ENCODE measurements at places on chromosomes 11 and 22.
A peak's percentile ranks its signal among the peaks of the same experiment; 100 is the strongest.

GRCh38 chr11:106156290-106156937 lies 79.0 kb downstream of the AASDHPPT start:
- DNase-seq = no peak

DNA sequence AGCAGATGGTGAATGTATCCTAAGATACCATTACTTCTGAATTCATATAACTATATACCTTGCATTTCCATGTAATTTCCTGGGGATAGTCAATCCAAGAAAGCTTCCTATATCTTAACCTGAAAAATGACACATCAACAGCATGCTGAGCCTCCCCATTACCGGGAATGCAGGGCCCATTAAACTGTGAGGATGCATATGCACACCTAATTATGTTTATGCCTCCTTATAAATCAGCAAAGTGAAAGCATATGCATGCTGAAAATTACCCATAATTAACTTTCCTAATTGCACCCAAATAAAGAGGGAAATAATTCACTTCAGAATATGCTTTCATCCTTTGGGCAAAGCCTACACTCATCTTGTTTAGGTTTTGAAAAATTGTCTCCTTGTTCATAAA lies 663.0 kb downstream of the KCNA4 start:
- DNase-seq = no peak

DNA sequence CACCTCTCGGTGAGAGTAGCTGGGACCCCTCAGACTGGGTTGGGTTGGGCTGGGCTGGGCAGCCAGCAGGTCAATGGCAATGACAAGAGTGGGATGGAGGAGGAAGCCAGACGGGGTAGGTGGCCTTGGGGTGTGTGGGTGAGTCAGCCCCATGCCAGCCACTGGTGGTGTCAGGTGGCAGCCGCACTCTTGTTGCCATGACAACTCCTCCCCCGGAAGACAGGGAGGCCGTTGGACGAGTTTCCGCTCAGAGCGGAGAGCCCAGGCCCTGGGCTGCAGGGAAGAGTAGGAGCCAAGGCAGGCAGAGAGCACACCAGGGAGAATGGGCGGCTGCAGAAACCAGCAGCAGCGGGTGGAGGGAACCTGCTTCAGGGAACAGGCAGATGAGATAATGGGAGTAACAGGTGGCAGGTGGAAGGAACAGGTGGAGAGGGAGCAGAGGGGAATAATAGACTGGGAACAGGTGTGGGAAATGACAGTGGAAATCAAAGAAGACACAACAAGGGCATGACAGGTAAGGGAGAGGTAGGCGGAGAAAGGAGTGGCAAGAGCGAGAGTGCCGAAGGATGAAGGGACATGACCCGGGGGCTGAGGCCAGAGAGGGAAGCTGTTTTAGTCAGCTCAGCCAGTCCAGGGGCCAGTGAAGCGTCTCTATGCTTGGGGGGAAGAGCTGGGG lies 8.7 kb downstream of the SPTBN2 start:
- no peak for DNase-seq

- no peak for DNase-seq
Measured at GRCh38 chr11:202490-202889, 4.7 kb downstream of the BET1L start.

DNA sequence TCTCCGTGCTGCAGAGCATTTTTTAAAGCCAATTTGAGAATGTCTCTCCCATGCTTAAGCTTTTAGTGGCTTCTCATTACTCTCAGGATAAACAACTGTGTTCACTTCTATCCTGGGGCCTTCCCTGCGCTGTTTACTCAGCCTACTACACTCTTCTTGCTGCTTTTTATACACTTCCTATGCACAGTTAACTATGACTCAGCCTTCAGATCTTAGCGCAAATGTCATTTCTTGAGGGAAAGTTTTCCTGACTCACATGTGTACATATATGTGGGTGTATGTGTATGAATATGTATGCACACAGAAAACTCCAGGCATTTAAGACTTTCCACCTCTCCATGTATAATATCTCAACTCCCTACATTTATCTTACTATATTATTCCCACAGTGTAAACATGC lies 9.8 kb downstream of the THAP12 start:
- DNase-seq = no peak

GRCh38 chr22:19874307-19875060 lies 19.8 kb upstream of the GNB1L start:
- peak; percentile 47 for DNase-seq

GRCh38 chr11:127890030-127890615 lies 697.2 kb downstream of the ETS1 start:
- DNase-seq = no peak

DNA sequence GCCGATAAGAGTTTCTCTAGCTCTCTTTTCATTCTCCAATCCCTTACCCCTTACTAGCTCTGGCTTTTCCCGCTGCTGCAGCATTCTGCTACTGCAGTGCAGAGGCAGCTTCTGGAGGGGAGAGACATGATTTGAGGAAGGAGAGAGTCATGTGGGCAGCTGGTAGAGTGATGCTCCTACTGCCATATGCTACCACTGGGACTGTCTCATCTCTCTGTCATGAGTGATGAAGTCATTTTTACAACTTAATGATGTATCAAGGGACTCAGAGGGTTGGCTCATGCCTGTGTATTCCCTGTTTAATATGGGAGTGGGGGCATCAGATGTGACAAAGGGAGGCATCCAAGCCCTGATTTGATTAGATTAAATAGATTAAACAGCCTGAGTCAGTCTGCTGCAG lies 11.3 kb downstream of the SLC17A6 start:
- no peak for DNase-seq

GRCh38 chr11:44797886-44798606 lies 71.3 kb downstream of the TSPAN18 start:
- DNase-seq = no peak

DNA sequence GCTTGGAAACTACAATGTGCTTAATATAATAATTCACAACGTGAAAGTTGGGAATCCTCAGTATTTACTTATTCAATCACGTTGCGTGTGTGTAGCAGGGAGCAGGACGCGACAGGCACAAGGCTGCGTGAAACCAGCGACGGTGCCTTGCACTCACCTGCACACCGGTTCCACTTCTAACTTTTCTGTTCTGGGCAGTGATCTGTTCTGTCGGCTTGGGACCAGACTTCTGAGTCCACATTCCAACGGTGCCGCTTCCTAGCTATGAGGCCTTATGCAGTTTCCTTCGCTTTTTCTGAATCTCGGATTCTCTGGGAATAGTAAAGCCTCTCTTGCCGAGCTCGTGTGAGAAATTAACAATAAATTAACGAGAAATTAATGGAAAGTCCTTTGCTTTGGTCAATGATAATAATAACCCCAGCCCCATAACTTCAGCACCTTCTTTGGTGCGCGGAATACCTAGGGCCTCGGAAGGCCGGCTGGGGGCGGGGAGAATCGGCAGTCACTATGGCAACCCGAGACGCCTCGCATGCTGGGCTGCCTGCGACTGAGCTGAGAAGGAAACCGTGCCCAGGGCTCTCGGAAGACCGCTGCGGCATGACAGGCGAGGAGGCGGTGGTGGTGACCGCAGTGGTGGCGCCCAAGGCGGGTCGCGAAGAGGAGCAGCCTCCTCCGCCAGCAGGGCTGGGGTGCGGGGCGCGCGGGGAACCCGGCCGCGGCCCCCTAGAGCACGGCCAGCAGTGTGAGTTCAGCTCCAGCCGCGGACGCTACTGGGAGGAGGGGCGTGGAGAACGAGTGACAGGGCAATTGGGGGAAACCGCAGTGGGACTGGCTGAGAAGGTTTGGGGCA lies at the start of gene C11orf97:
Gene C11orf97, plus strand, starts transcription at position 530 of the 850 bp plus-strand sequence. Its CDS starts 68 bp downstream, at position 598.
- DNase-seq = peak; percentile 22

DNA sequence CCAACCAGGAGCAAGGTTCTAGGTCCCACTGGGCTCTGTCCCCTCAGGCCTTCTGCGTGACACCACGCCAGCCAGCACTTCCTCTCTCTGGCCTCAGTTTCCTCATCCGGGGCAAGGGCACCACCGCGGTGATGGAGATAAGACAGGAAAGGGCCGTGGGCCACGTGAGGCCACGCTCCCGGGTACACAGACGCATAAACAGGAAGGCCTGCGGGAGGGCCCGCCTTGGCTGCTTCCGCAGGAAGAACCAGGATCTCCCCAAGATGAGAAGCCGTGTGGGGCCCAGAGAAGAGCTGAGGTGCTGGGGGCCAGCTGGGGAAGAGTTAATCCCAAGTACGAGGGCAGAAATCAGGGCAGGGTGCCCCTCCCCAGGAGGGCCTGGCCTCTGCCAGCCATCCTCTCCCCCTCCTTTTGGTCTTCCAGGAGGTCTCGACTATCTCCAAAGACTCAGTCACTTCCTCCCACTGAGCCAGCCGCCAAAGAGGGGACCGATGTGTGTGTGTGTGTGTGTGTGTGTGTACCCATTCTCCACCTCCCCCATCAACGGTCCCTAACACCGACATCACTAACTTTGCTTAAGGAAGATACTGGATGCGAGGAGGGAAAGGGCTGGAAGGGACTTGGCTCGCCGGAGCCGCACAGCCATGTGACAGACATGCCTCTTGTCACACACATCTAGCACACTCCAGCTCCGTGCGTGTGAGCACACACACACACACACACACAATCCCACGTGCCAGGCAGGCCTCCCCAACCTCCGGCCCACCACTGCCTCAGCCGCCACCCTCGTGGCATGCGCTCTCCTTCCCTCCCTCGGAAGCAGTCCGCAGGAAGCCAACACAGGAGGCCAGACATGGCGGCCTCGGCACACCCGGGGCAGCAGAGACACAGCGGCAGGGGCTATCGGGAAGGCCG lies 1.4 kb downstream of the MFNG start:
- DNase-seq = peak; percentile 72

DNA sequence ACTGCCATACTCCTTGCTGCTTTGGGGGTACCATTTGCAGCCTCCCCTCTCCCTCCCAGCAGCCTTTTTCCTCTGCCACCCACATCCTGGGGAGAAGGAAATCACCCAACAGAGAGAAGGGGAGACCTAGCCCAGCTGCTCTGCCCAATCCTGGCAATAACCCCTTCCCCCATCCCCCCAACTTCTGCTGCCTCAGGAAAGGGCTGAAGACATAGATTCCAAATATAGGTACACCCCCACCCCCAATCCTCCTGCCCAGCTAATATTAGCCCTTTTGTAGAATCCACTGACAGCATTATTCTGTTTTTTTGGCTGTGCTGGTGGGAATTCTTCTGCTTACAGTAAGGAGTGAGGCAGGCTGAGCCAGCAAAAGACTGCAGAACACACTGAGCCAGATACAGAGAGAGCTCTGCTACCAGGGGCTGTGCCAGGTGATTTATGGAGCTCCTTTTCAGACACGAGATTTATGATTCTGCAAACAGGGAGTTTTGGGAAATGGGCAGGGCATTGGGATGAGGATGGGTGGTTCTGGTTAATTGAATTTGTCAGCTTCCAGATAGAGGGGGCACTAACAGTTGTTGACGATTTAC lies 164.0 kb downstream of the TENM4 start:
- no peak for DNase-seq

DNA sequence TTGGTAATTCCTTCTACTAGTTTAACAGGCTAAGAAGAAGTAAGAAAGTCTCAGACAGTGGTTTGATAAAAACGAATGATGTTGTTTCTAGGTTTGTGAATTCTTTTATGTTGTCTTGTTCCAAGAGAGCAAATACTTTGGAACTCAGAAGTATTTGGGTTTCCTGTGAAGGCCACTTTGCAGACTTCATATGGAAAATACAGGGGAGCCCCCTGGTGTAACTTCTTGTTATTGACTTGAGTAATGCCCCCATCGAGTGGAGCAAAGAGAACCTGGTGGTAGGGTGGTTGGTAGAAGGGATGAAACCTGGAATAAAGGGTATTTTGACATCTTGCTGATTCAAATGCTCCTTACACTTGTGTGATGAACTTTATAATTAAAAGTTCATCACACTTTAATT lies 40.0 kb upstream of the PTH start:
- no peak for DNase-seq

- no peak for DNase-seq
Measured at GRCh38 chr11:75497788-75498409, 27.8 kb downstream of the GDPD5 start.

DNA sequence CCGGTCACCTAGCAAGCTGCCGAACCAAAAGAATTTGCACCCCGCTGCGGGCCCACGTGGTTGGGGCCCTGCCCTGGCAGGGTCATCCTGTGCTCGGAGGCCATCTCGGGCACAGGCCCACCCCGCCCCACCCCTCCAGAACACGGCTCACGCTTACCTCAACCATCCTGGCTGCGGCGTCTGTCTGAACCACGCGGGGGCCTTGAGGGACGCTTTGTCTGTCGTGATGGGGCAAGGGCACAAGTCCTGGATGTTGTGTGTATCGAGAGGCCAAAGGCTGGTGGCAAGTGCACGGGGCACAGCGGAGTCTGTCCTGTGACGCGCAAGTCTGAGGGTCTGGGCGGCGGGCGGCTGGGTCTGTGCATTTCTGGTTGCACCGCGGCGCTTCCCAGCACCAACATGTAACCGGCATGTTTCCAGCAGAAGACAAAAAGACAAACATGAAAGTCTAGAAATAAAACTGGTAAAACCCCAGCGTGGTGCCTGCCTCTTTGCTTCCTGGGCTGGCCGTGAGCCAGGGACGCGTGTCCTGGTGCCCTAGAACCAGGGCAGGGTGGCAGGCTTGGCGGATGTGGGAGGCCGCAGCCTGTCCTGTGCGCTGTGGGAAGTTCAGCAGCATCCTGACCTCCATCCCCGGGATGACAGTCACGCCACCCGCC lies 13.2 kb downstream of the CCND1 start:
- DNase-seq = no peak

- DNase-seq = no peak
Measured at GRCh38 chr22:33896575-33897447, 23.5 kb downstream of the LARGE1 start.

- no peak for DNase-seq
Measured at GRCh38 chr11:93858121-93858775, 7.8 kb upstream of the VSTM5 start.

DNA sequence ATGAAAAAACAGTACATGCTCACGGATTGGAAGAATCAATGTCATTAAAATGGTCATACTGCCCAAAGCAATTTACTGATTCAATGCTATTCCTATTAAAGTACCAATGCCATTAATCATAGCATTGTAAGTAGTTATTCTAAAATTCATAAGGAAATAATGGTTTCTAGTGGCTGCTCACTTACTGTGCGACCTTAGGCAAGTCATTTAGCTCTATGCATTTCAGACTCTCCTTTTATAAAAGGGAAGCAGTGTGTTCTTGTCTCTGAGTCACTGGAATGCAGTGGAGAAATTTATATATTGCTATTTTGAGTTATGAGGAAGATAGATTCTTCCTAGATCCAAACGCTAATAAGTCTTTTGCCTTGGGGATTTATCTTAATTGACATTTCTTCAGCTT lies 174.8 kb downstream of the KCNA4 start:
- no peak for DNase-seq

GRCh38 chr11:14500181-14500651 lies 605 bp upstream of the COPB1 start:
- no peak for DNase-seq

GRCh38 chr11:94449437-94449836 lies 44.2 kb downstream of the MRE11 start:
- no peak for DNase-seq

DNA sequence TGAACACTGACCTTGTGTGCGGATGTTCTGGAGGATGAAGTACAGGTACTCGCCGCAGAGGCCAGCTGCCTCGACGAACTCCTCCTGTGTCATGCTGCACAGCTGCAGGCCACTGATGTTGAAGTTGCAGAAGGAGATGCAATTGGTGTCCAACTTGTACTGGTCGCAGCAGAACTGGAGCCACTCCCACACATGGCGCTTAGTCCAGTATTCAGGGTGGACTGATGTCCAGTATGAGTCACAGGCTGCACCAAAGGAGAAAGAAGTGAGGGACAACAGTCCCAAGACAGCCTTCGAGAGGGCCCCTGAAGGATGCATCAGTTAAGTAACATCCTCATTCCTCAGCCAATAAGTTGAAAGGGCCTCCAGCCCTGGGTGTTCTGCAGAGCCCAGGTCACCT lies 20.1 kb downstream of the ELF5 start:
- DNase-seq = no peak
